ENCODE measurements at places on chromosomes 7 and 10.

GRCh38 chr7:7562736-7563135 lies 3.9 kb upstream of the MIOS start:
- DNase-seq = no peak

DNA sequence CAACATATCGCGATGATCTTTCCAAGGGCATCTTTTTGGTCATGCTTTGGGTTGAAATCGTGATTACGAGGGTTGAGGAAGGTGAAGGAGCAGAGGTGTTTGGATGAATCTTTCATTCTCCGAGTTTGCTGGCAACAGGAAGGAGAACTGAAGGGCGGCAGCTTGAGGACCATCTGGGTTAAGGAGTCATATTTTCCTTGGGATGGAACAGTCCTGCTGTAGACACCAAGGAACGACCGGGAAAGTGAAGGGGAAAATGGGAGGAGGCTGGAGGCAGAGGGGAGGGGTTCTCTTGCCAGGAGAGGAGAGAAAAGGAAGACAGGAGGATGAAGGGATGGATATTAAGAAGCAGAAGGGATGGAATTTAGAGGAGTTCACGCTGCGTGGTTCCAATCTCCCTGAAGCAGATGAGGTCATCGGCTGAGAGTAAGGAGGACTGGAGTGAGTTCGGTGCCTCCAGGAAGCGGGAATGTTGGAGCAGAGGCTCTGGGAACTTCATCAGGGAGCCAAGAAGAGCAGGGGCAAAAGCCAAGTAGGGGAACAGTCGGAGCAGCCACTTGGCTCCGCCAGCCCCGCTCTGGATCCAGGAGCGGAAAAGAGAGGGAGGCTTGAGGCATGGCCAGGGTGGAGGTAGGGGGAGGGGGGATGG lies 116.6 kb upstream of the GALNT17 start:
- DNase-seq = no peak

GRCh38 chr10:132511121-132512051 lies 26.2 kb upstream of the INPP5A start:
- no peak for DNase-seq

- no peak for DNase-seq
These were observed 2.0 kb downstream of the CALML3 start for GRCh38 chr10:5526691-5527331.

DNA sequence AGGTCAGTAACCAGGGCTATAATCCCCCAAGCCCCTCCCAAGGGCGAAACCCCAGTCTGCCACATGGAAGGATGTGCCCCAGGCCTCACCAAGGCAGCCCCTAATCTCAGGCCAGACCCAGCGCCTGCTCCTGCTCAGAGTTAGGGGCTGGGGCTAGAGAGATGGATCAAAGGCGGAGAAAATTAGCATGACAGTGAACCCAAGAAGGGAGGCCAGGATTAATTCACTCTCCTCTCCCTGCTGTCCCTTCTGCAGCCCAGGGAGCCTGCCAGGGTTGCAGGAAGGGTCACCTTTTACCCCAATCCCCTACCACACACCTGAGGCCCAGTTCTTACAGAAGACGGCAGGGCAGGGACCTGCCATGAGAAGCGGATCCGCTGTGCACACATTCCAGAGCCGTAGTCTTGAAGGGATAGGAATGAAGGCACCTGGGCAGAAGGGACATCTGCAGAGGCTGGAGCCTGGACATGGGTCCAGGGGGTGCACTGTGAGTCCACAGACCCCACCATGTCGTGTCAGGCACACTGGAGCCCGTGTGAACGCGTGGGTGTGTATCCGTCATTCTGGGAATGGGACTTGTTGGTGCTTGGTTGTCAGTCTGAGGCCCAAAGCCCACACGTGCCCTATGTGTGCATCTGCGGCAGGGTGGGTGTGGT lies 11.9 kb upstream of the ZMIZ1 start:
- DNase-seq = no peak

DNA sequence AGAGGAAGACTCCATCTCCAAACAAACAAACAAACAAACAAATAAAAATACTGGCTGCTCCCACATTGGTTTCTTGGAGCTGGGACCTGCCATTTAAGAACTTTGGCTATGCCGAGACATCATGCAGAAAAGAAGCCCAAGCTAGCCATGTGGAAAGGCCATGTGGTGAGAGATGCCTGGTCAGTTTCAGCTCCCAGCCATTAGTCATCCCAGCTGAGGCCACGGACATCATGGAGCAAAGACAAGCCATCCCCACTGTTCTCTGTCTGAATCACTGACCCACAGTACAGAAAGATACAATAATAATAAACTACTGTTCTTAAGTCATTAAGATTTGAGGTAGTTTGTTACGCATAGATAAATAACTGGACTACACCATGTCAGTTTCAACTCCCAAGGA lies 70.0 kb upstream of the PCBD1 start:
- DNase-seq = no peak

DNA sequence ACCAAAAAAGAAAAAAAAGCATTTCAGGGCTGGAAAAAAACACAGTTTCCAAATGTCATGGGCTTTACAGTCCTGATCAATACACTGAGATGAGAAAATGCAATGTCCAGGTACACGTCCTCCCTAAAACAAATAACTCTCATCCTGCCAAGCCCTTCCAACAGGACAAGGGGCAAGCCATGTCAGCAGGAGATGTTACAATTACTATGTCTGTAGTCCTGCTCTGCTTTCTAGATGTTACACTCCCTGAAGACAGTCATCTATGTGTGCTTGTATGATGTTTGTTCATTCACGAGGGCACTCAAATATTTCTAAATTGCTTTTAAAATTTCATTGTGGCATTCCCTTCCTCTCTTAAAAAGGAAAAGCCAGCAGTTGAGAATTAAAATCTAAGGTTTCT lies 103.2 kb downstream of the SORBS1 start:
- no peak for DNase-seq

DNA sequence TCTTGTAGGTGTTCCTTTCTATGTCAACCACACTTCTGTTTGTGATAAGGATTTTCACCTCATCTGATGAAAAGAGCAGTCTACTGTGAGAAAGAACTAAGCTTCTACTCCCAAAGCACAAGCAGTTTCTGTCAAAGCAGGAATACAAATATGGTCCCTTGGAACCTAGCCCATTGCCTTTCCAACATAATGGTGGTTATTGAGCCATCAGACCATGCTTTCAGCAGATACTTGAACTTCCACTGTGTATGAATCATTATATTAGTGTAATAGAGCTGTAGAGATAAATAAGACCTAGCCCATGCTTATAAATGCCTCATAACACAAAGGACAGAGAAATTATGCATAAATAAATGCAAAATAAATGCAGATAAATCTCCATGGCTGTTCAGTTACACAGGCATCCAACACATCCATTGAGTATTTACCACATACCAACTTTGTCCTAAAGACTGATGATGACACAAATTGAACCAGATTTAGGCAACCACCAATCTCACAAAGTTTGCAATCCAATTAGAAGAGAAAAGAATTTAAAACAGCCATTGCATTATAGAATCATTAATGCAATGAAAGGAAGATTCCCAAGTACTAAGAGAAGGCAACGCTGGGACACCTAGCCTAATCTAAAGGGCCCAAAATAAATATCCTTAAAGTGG lies 729.4 kb upstream of the C7orf33 start:
- DNase-seq = no peak

DNA sequence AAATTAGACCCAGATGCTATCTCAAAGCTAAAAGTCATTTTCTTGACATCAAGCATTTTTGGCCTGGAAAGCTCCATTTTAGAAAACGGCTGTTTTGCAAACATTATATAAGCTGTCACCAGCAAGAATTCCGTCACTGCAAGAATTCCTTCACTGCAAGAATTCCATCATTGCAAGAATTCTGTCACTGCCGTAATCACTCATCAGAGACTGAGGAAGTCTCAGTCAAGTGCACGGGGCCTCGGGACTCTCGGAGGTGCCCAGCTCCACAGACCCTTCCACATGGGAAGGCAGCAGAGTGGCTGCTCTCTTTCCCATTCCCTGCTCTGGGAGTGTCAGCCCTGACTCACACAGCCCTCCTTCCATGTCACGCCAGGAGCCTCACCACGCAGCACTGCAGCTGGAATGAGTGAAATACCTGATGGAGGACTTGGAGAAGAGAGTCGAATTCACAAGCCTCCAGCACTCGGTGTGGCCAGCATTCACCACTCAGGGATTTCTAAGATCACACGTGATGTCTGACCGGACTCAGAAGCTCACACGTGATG lies 168.3 kb downstream of the PTPRN2 start:
- no peak for DNase-seq

DNA sequence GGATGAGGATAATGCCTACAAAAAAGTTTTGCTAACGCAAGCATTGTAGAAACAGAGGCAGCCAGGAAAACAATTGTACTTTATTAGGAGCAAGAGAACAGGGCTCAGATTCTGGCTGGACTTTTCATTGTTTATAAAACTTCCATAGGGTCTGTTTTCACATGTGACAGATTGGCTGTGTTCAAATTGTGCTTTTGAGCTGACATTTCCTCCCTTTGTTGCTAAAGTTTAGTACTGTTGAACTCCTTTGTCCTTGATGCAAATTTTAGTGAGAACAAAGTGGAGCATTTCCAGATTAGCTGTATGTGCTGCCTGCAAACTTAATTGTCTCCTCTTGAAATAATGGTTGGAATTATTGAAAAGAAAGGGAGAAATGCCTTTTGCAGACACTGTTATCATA lies 221.0 kb upstream of the FZD1 start:
- no peak for DNase-seq

- DNase-seq = no peak
These were observed 23.5 kb upstream of the EIF5AL1 start for GRCh38 chr10:79488870-79489269.

DNA sequence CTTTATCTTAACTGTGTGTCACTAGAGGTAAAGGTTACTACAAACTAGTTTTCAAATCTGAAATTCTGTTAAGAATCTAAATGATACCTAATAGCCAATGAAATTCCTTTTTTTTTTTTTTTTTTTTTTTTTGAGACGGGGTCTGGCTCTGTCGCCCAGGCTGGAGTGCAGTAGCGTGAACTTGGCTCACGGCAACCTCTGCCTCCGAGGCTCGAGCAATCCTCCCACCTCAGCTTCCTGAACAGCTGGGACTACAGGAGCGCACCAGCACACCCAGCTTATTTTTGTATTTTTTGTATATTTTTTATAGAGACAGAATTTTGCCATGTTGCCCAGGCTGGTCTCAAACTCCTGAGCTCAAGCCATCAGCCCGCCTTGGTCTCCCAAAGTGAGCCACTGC lies 160.3 kb upstream of the NEBL start:
- DNase-seq = no peak

- no peak for DNase-seq
These were observed 73.3 kb upstream of the NKX6-2 start for GRCh38 chr10:132859084-132859855.

- DNase-seq = no peak
These were observed 39.5 kb upstream of the SLC29A4 start for GRCh38 chr7:5243261-5243660.

- DNase-seq = no peak
These were observed 20.8 kb upstream of the OR6B1 start for GRCh38 chr7:143979359-143979758.

- DNase-seq = no peak
These were observed 101.4 kb upstream of the PDLIM1 start for GRCh38 chr10:95392217-95392584.

GRCh38 chr7:148035950-148036349 lies 554.6 kb upstream of the C7orf33 start:
- no peak for DNase-seq

DNA sequence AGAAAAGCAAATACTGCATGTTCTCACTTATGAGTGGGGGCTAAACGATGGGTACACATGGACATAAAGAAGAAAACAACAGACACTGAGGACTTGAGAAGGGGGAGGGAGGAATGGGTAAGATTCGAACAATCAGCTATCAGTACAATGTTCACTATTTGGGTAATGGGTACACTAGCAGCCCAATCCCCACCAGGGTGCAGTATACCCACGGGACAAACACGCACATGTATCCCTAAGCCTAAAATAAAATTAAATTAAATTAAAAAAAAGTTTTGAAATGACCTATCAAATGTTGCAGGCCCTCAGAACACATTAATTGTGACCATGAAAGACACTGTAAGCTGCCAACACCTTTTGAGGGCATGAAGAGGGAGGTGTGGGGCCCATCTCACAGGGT lies 316.0 kb downstream of the WDR37 start:
- no peak for DNase-seq

DNA sequence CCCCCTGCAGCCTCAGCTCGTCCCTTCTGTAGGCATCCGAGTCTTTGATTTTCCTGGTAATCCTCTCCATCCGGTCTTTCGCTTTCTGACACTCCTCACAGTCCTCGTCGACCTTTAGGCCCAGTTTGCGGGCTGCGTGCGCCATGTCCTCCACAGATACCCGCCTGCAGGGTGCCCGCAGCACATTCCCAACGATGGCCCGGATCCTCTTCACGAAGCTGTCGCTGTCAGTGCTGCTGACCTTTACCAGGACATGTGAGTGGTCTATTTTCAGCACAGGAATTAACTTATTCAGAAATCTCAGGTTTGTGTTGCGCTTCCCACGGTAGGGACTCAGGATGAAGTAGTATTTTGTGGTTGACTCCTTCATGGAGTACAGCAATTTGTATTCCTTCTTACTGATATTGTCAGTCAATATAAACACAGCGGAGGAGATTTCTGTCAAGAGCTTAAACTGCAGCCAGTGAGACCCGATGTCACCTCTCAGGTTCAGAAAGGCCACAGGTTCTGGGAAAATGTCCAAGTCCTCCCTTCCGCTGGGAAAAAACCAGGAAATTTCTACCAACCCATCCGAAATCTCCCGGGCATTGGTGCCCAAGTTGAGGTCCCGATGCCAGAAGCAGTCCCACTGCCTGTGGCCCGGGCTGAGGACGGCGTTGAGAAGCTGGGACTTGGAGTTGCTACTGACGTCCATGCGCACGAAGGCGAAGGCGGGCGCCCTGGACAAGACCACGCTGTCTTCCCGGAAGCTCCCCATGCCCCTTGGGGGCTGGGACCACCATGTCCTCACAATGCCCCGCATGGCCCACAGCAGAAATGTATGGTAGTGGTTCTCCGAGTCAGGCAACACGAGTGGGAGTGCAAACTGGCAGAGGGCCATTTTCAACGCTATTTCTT lies 8.9 kb upstream of the MRPS24 start:
- no peak for DNase-seq

DNA sequence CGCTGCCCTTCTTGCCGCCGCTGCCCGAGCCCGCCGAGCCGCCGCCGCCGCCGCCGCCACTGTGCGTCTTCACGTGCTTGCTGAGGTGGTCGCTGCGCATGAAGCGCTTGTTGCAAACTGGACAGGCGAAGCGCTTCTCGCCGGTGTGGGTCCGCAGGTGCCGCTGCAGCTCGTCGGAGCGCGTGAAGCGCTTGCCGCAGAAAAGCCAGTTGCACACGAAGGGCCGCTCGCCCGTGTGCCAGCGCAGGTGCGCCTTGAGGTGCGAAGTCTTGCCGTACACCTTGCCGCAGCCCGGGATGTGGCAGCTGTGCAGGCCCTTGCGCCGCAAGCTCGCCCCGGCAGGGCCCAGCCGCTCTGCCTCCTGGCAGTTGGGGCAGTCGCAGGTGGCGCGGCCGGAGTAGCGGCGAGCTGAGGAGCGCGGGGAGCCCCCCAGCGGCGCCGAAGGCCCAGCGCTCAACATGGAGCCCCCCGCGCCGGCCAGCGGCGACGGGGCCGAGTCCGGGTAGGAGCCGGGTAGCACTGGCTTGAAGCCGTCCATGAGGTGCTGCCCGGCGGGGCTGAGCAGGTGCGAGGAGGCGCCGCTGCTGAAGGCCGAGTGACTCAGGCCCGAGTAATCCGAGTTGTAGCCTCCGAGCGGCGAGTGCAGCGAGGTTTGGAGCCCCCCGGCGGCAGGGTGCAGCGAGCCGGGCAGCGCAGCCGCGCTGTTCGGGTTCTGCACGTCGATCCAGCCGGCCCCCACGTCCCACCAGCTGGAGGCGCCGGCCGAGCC lies 2.1 kb downstream of the SP8 start:
- no peak for DNase-seq

All from GDM1 (cell line).